Activated naive CD8-positive, alpha-beta T cell treated with anti-CD3 and anti-CD28 coated beads for 36 hours (primary cell): ENCODE measurements at places on chromosomes 2 and 18.

- no peak for DNase-seq
Observed at GRCh38 chr2:178912416-178913048, 105.3 kb upstream of the TTN start.

- no peak for DNase-seq
Observed at GRCh38 chr2:187576906-187577305, 22.7 kb upstream of the TFPI start.

GRCh38 chr2:224401641-224402342, at the start of gene FAM124B:
TSS of gene FAM124B (minus strand) at chr2:224402107. CDS start at chr2:224401768, 339 bp downstream.
- DNase-seq: peak; percentile 7

GRCh38 chr2:217906798-217907197, 96.0 kb downstream of the TNS1 start:
- no peak for DNase-seq

- no peak for DNase-seq
Observed at GRCh38 chr2:204026294-204026693, 89.7 kb downstream of the ICOS start.

DNA sequence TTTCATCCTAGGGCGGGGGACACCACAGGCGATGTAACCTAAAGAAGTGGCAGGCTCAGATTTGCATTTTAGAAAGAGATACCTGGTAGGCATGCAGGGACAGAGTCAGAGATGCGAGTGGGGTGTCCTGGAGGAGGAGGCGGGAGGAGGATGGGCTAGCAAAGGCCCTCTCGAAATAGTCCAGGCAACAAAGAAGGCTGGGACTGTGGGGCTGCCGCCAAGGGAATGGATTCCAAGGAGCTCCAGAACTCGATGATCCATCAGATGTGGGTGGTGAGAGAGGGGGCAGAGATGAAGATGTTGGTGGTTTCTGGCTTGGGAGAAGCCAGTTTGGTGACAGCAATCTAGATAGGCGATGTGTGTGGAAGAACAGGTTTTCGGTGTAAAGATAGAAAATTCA, 12.5 kb upstream of the INPP5D start:
- DNase-seq: no peak

DNA sequence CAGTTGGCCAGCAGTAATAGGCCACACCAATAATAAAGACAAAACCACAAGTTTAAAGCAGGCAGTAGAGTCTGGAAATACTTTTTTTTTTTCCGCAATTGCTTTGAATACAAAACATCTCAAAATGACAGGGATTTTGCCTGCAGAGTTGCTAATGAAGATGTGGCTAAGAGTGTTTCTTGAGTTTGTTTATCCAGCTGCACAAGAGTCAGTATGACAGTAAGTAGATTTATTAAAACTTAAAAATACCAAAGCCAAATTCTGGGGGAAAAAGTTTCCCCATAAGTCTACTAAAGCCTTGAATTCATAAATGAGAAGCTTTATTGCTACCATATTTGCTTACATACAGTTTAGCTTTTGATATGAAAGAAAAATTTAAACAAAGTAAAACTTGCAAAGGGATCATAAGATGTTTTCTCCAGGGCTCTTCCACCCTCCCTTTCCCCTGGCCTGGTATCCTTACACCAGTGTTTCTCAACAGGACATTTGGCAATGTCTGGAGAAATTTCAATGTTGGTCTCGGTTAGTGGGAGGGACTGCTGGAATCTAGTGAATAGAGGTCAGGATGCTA, 3.9 kb upstream of the DSEL start:
- no peak for DNase-seq

DNA sequence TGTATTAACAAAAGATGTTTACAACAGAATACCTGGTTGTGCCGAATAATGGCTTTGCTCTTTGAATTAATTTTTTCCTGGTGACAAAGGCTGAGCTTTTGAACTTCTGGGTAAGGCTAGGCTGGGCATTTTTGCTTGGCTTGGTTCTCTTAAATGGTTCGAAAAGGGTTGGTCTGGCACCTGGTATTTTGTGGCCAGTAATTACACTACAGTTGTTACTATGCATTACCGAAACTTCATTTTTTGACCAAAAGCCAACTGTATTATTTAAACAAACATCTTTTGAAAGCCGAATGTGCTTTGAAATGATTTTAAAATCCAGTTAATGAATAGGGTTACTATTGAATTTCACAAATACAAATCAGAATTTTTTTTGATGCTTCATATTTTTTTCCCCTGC, 19.4 kb upstream of the NFE2L2 start:
- no peak for DNase-seq

DNA sequence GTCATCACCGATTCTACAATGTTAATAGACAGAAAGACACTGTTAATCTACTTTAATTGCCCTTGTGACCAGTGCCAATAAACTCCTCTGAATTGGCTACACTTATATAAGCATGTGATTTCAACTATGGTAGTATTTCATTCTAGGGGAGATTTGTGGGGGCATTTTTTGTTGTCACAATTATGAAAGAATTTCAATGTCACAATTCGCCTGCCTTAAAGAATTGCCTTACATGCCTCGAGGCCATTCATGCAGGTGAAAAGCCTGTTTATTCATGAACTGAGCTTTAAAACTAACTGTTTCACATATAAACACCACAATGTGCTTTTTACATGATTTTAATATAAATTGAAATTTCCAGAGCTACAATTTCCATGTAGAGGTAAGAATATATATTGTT, 162.8 kb downstream of the GCA start:
- no peak for DNase-seq

DNA sequence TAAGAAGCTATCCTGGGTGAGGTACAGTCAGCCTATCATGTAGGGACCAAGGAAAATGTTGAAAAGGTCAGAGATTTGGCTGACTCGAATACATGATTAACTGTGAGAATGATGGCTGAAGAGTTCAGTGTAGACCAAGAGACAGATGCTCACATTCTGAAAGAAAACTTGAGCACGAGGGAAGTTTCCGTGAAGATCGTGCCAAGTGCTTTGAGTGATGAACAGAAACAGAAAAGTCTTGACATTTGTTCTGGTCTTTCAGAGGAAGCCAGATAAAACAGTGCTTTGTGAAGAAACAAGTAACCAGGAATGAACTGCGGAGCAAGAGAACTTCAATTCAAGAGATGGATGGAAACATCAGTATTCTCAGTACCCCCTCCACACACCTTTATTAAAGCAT, 500.3 kb upstream of the SMIM21 start:
- DNase-seq: no peak

- DNase-seq: no peak
Observed at GRCh38 chr18:4096486-4096885, 358.6 kb downstream of the DLGAP1 start.

DNA sequence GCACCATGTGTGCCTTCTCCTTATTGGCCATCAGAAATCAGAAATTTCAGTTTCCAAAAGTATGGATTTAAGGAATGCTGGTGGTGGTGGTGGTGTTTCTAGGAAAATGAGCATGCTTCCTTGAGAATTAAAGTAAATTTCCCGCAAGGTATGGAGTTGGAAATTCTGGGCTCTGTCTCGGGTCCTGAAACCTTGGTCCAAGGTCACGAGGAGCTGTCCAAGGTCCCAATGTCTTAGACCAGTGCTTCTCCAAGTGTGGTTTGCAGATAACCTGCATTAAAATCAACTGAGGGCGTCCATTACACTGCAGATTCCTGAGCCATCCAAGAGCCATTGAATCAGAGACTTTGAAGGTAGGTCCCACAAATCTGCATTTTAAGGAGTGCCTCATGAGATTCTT, 210.9 kb upstream of the PKDCC start:
- no peak for DNase-seq

DNA sequence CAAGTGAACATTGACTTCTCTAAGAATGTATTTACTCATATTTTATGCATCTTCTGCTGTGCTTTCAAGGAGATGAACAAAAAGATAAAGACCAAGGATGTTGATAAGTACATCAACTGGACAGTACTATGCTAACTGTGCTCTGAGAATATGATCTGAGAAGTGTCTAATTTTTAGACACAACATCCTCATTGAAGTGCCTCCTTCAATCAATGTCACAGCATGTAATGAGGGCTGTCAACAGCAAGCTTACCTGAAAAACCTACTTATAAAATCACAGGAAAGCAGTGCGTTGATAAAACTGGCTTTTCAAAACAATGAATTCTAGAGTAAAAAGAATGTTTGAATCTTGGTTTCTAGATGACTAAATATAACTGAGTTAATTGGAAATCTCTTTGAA, 452.9 kb upstream of the DSEL start:
- no peak for DNase-seq

DNA sequence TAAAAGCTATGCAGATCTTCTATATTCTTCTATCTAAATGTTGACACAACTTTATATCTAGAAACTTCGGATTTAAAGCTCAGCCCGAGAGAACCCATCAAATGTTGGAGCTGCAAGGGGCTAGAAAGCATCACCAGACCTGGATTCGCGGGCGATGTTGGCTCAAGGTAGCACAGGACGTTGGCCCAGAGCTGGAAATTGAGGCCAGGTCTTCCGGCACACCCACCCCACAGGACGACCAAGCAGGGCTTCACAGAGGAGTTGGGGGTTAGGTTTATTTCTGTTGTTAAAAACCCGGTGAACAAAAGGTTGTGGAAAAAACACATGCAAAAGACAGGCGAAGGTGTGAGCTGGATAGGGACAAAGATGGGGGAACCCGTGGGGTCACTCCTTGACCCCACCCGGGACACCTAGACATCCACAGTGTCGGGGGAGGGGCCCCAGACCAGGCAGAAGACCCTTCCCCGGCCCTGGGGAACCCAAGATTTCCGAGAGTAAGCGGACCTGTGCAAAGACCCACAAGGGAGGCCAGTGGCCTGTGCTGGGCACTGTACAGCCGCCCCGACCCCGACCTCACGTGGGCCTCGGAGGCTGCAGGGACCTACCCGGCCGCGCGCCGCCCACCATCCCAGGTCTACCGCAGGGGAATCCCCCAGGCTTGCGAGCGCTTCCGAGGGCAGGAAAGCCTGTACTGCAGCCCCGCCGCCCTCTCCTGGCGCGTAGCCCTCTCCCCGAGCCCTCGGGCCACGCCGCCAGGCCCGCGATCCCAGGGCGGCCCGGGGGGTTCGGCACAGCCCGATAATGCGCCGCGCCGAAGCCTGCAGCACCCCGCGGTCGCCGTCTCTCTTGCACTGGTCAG, 1.8 kb upstream of the AGBL5 start:
- DNase-seq: peak; percentile 83

DNA sequence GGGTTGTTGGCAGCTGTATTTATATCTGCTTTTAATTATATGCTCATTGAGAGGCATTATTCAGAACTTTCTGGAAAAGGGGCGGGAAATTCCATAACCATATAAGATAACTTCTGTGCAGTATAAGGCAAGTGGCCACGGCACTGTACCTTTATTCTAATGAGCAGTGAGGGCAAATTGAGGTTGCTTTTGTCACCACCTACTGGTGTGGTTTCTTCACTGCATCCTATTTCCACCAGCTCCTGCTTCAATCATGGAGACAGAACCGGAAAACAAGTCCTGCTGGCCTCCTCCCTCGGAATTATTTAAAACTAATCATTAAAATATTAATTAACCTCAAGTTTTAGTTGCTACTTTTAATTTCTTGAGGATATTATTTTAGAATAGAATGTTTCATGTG, 759.4 kb downstream of the CBLN2 start:
- DNase-seq: no peak

DNA sequence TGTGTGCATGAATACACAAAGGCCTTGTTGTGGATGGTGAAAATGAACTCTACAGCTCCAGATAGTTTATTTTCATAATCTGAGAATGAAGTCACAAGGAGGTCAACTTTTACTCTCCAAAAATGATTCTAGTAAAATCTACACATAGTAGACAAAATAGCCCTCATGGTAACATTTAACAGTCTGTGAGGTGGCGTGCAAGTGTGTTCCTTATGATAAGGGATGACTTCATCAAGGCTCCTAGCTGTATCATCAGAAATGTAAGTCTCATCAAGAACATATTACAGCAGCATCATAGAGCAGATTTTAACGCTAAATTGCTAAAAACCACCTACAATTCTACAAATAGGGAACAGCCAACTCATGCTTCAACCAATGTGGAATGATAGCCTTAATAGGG, 72.3 kb upstream of the RIOK3 start:
- DNase-seq: no peak

GRCh38 chr2:238910751-238911351, 63.0 kb downstream of the TWIST2 start:
- DNase-seq: no peak

- DNase-seq: no peak
Observed at GRCh38 chr2:180258579-180258978, 251.5 kb upstream of the CWC22 start.

GRCh38 chr2:200472853-200473464, 36.9 kb downstream of the KCTD18 start:
- no peak for DNase-seq

DNA sequence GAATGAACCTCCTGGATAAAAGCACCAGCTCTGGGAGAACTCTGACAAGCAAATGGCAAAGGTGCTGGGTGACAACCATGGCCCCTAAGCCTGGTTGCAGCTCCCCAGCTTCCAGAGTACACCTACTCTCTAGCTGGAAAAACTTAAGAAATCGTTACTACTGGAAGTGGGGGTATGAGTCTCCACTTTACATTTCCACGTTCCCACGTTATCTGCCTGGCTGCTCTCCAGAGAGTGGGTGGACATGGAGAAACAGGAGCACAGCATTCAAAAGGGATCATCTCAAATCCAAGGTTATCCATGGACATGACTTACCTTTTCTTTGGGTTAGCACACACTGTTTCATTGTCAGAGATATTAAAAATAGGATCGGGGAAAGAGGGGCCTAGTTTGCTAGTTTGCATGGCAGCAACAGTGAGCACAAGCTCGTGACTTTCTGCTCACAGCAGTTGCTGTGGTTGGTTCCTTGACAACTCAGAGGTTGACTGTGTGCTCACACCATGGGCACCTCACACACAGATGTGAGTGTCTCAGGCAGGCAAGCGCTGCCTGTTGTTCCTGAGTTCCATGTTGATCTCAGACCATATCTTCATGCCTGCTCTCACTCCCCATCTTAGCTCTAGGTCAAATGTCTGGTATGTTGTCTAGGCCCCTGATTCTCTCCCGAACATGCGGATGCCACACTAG, 32.5 kb downstream of the PTPN18 start:
- DNase-seq: no peak

GRCh38 chr18:5376986-5377385, 81.5 kb upstream of the ZBTB14 start:
- DNase-seq: no peak

DNA sequence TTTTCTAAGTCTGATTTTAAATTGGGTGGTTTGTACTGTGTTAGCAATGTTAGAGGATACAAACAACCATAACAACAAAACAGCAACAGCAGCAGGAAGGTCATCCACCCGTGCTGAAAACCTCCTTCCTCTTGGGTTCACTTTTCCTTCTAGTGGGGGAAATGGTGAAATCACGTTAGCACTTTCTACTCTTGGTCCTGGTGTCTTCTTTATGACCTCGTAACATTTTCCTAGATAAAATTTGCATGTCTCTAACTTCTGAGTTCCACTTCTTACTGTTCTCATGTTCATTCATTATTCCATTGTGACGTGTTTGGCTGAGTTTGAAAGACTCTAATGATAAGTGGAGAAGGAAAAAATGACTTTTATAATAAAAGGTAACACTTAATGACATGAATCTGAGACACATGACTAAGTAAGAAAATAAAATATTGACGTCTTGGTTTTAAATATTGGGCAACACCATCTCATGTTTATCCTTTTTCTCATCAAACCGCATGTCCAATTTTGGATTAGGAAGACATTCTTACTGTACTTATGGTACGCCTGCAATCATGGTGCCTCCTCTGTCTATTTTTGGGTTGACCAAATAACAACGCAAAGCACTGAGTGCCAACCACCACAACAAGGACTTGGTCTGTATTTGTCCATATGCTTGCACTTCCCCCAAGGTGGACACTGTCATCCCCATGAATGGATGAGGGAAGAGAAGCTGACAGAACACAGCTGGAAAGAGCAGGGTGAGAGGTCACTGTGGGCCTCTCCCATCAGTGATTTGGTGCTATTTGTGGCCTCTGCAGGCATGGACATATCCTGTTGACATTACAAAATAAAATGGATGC, 25.7 kb upstream of the IL1R1 start:
- no peak for DNase-seq
